Midbrain (tissue), 1 donor: ENCODE measurements at places on chromosomes 16 and 17.

- DNase-seq: no peak
These were observed 43.5 kb upstream of the FOXF1 start for GRCh38 chr16:86466696-86467406.

DNA sequence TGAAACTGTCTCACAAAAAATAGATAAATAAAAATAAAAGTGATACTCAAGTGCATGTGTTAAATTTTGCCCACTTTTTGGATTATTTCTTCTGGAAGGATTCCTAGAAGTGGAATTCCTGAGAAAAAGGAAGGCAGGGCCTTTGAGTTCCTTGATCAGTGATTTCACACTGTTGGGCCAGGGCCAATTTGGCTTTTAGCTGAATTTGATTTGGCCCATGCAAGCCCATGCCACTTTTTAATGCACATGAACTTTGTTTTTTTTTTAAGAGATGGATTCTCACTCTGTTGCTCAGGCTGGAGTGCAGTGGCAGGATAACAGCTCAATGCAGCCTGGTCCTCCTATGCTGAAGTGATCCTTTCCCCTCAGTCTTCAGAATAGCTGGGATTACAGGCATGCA lies 96.3 kb downstream of the TNFRSF13B start:
- no peak for DNase-seq

- no peak for DNase-seq
These were observed 9.3 kb upstream of the VPS4A start for GRCh38 chr16:69301861-69302260.

GRCh38 chr17:9953492-9953891 lies 48.4 kb upstream of the RCVRN start:
- no peak for DNase-seq

DNA sequence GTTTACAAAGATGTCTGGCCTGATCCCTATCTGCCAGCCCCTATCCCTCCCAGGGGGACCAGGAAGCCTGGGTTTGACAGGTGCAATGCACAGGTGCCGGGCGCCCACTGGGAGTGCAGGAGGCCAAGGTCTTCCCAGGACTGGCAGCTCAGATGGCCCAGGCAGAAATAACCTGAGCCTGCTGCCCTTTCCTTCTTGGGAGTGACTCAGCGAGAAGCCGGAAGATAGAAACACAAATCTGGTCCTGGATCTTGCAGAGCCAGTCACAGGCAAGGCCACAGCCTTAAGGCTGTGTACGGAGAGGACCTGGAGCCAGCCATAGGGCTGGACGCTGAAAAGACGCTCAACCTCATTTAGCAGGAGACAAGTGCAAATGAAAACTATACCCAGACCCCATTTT lies 27.7 kb downstream of the GPR142 start:
- DNase-seq: no peak

DNA sequence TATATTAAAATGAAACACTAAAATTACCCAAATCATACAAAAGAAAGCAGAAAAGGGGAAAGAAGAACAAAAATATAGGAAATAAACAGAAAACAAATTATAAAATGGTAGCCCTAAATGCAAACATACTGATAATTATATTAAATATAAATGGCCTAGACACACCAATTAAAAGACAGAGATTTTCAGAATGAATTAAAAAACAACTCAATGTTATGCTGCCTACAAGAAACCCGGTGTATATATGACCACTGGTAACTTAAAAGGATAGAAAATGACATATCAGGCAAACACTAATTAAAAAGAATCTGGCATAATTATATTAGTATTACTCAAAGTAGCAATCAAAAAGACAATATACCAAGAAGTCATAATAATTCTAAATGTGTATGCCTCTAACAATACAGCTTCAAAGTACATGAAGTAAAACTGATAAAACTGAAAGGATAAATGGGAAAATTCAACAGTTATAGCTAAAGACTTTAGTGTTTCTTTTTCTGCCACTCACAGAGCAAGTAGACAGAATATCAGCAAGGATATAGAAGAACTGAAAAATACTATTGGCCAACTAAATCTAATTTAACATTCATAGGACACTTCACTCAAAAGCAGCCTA lies 7.5 kb upstream of the FAM20A start:
- DNase-seq: no peak

DNA sequence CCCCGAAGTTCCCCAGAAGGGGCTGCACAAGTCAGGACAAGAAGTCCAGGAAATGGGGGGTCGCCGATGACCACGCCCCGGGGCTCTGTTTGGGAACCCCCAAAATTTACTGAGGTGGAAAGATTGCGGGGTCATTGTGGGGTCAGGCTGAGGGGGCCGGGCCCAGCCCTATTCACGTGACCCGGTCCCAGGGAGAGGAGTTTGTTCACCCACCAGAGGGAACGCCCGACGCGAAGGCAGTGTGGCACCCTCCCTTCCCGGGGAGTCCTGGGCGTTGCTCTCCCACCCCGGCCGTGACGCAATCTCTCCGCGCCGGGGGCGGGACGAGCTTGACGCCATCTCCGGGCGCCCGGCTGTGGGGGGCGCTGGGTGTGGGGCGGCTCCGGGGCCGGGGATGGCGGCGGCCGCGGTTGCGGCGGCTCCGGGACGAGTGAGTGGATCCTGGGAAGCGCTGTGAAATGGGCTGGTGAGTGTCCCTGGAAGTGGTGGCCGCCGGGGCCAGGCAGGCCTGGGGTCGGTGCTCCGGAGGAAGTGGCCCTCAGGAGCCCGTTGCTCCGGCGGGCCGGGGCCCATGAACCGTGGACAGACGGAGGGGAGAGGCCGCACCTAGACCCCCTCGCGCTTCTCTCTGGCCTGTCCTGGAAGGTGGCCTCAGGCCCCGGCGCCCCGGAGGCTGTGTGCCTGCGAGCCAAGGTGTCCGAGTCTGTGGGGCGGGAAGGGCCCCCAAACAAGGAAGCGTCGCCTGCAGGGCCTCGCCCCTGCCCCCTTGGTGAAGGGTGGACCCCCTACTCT lies at the start of gene ATXN1L:
Gene ATXN1L (plus strand): TSS at position 338 of the 792 bp plus-strand sequence. CDS start 3,765 bp downstream, outside the sequence.
- peak; percentile 92 for DNase-seq

GRCh38 chr17:28819582-28819981 lies 23.0 kb downstream of the FAM222B start:
- no peak for DNase-seq

- DNase-seq: no peak
These were observed 1.4 kb upstream of the NBR1 start for GRCh38 chr17:43169561-43170139.

DNA sequence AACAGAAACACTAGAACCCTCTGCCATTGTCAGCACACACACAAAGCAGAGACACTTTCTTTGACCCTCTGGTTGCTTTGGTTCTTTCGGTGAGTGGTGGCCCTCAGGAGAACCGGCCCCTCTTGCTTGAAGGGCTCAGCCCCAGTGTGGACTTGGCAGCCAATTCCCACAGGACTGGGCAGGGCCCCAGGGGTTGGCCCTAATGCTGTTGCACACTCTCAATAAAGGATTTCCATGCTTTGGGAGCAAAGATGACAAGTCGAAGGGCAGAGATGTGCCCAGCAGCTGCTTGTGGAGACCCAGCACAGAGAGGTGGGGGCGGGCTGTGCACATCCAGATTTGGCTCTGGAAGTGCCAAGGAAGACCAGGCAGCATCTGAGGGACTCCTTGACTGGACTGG lies 149.0 kb downstream of the NTN1 start:
- DNase-seq: no peak

- DNase-seq: no peak
These were observed 10.8 kb upstream of the ANKS4B start for GRCh38 chr16:21222495-21223337.

DNA sequence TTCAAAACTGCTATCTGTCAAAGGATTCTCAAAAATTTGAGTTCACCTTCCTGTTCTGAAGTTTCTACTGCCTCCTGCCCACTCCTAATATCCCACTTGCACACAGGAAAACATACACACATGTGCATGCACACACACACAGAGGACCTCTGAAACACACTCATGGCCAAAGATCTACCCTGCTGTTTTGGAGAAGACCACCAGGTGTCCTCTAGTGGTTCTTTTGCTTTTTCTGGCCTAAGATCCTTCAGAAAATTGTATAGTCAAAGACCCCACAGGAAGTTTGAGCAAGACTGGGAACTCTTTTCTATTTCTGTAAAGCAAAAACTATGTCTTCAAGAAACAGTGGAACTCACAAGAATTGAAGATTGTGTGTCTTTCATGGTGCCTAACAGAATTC lies 90.2 kb downstream of the CDH8 start:
- no peak for DNase-seq

DNA sequence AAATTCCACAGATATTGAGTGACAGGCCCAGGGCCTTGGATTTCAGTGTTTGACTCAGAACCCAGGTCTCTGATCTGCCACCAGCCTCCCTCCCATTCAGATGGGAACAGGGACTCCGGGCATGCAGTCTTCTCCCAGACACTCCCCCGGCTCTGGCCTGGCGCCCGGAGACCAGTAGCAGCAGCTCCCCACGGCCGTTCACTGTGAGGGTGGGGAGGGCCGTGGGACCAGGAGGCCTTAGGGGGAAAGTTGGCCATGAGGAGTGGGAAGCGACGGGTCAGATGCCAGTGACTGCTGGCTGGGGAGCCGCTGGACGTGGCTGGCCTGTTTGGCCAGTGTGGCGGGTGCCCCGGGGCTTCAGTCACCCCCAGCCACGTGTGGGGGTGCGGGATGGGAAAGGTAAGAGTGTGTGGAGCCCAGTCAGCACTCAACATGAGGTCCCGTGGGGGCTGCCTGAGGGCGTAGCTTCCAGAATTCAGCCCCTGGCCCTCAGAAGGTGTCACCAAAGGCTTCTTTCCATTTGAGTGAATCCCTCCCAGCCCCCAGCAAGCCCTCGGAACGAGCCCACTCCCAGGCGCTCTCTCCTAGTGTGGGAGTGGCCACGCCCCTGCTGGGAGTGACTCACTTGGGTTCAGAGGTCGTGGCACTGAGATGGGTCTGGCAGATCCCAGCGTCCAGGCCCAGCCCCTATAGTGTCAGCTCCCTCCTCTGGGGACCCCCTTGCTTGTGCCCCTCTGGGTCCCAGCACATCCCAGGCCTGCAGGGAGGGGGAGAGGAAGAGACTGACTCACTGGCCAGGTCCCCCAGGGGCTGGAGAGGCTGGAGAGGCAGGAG lies 309.4 kb downstream of the SEC14L1 start:
- DNase-seq: peak; percentile 70

- peak; percentile 88 for DNase-seq
These were observed at the start of gene GPS2 for GRCh38 chr17:7314719-7315569. TSS of gene GPS2 (minus strand) at chr17:7315360. CDS start at chr17:7315052, 308 bp downstream.

- DNase-seq: no peak
These were observed 45.1 kb downstream of the ATP2C2 start for GRCh38 chr16:84413244-84414004.

- DNase-seq: no peak
These were observed 875 bp downstream of the PRKCB start for GRCh38 chr16:23836404-23837311.

- DNase-seq: peak; percentile 24
These were observed 337.1 kb downstream of the CNTNAP4 start for GRCh38 chr16:76614269-76614668.

- DNase-seq: peak; percentile 12
These were observed 3.0 kb upstream of the CCL2 start for GRCh38 chr17:34252095-34252443.

DNA sequence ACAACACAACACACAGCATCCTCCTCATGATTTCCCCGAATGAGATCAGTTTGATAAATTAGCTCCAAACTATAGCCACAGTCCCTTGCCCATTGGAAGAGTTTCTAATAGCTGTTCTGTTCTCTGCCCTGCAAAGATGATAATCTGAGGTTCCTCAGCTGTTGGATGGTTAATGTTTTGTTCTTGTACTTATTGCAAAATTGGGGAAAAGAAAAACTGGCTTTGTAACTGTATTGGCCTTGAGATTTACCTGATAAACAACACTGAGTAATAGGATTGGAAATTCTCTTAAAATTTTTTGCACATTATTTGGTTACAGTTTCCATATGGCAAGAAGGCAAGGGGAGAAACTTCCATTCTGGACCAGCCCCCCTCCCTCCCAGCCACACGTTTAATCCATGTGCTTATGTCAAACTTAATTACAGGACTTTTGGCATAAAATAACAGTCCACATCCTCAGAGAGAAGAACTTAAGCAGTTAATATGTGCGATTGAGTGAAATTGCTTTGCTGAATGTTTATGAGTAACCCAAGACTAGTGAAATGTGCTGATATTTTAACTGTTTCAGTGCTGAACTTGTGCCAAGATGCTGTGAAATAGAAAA lies 119.1 kb upstream of the ZFHX3 start:
- DNase-seq: no peak

GRCh38 chr16:3152277-3152990 lies 17.6 kb downstream of the ZNF213 start:
- DNase-seq: peak; percentile 81

GRCh38 chr17:2710071-2710802 lies 1.3 kb downstream of the CLUH start:
- DNase-seq: no peak
